Neuronal stem cell (in vitro differentiated cells): ENCODE measurements at places on chromosomes 7 and 10.

DNA sequence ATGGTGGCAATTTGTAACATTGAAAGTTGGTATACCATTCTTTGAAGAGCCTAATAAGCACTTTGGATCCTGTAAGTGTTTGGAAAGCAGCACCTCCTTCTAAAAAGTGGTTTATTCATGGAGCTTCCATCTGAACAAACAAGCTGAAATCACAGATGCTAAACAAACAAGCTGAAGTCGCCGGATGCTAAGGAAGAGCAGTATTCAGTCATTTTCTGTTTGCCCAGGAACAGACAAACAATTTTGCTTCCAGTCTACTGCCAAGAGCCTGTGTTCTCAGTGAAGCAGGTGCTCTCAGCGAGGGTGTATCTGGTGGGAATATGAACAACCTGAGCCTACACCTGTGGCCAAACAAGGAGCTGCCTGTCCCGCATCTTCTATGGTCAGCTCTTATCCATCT is 6.3 kb downstream of the COL28A1 start:
- no peak overlapping the region for H3K4me3 ChIP-seq
- DNase-seq = no peak
- no peak overlapping the region for H3K27ac ChIP-seq
- no peaks in the 10 kb centered on the region for H3K27me3 ChIP-seq
- no peaks in the 10 kb centered on the region for H3K36me3 ChIP-seq

GRCh38 chr10:129078346-129078745 is 388.7 kb upstream of the MGMT start:
- no peak overlapping the region for H3K27ac ChIP-seq
- no peak overlapping the region for H3K4me3 ChIP-seq
- no peak for DNase-seq

DNA sequence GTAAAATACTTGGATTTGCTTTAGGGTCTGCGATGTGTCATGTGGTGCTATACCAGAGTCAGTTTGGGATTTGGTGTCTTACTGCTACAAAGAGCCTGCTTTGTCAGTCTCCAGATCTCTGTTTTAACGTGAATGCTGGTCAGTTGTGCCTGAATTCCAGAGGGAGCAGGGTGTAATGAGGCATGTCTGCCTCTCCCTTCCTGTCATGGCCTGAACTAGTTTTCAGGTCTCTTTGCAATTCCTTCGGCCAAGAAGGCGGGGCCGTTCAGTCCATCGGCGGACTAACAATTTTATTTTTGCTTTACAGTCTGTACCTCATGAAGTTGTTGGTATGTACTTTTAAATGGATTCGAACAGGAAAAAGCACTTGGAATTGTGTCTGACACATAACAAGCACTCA is 465.1 kb upstream of the ADARB2 start:
- no peaks in the 10 kb centered on the region for H3K4me1 ChIP-seq
- H3K4me3 ChIP-seq = no peak overlapping the region
- H3K27me3 ChIP-seq = no peaks in the 10 kb centered on the region
- no peaks in the 10 kb centered on the region for H3K36me3 ChIP-seq
- peak; percentile 36 for DNase-seq
- H3K27ac ChIP-seq = no peak overlapping the region

DNA sequence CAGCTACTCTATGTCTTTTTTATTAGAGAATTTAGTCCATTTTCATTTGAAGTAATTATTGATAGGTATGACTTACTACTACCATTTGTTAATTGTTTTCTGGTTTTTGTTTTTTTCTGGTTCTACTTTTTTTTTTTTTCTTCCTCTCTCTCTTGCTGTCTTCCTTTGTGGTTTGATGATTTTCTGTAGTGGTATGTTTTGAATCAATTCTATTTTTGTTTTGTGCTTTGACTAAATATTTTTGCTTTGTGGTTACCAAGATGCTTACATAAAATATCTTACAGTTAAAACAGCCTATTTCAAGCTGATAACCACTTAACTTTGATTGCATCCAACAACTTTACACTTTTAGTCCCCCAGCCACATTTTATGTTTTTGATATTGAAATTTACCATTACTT is 3.3 kb upstream of the OR2F2 start:
- no peaks in the 10 kb centered on the region for H3K36me3 ChIP-seq
- no peaks in the 10 kb centered on the region for H3K27me3 ChIP-seq
- H3K4me3 ChIP-seq = no peak overlapping the region
- H3K27ac ChIP-seq = no peak overlapping the region
- DNase-seq = no peak

DNA sequence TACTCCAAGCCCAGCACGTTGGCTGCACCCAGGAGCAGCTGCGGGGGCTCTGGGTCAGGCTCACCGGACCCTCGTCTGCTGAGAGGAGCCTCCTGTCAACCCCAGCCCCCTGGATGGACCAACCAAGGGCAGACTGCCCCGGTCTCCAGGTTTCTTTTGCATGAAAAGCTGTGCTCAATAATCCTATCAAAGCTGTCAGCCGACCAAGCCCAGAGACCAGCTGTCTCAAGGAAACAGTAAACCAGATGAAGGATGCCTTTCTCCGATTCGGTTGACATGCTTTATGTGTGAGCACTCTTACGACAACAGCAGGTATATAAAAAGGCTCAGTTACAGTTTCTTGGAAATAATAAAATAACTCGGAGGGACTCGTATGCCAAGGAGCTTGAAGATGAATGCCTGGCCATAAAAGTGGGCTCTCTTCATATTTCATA is 71.6 kb upstream of the BAIAP2L1 start:
- H3K4me1 ChIP-seq = peaks cover 4% of the 10 kb centered on the region
- no peaks in the 10 kb centered on the region for H3K27me3 ChIP-seq
- H3K27ac ChIP-seq = no peak overlapping the region
- no peak for DNase-seq
- H3K36me3 ChIP-seq = no peaks in the 10 kb centered on the region
- H3K4me3 ChIP-seq = no peak overlapping the region
